Immature natural killer cell (primary cell): ENCODE measurements at places on chromosomes 3 and 15.

- no peak for DNase-seq
Observed at GRCh38 chr15:60790641-60791040, 311.7 kb upstream of the ICE2 start.

DNA sequence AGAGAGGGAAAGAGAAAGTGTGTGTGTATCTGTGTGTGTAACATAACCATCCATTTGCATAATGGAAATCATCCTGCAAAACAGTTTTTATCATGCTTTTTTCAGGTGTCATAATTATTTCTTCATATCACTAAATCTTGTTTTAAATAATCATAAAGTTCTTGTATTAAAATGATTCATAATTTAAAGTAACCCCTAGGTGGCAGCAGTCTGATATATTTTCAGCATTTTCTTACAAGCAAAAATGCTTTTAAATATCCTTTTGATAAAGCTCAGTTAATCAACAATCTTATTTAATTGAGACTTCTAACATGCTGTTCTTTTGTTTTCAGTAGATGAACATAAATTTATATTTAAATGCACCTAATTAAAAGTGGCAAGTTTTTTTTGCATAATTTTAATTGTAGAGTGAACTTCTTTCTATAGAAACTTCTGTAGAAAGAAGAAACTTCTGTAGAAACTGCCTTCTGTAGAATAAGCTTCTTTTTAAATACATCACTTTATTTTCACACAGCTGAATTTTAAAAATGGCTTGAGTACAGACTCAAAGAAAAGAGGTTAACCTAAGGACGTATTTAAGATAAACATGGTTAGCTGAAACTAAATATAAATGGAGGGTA lies 72.5 kb downstream of the OPA1 start:
- peak; percentile 21 for DNase-seq

DNA sequence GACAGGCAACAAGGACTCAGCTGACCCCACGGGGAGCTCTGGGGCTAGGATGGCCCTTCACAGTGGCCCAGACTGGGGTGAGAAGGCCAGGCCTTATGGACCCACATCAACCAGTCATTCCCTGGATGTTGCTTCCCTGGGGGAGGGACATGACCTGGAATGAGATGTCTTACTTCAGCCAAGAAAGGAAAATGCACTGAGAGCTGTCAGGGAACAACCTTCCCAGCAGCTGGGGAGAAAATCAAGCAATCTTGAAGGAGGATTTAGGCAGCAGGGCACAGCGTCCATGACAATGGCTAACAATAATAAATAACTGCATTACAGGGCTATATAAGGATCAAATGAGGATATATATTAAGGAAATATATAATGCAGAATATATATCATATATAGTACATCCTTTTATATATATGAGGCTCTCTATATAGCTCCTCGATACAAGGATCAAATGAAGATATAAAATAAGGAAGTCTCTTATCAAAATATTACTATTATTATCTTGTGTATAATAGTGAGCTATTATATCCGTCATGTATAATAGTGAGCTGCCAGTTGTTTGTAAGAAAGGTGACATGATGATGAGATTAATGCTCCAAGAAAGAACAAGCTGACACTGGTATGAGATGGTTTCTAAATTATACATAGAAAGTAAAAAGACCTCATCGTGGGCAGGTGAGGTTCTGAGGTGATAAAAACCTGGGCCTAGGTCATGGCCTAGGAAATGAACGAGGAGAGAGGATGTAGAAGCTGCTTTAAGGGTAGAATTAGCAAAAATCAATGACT lies 117.8 kb upstream of the LIPC start:
- no peak for DNase-seq

GRCh38 chr3:177640319-177640965 lies 443.2 kb upstream of the TBL1XR1 start:
- DNase-seq = no peak

DNA sequence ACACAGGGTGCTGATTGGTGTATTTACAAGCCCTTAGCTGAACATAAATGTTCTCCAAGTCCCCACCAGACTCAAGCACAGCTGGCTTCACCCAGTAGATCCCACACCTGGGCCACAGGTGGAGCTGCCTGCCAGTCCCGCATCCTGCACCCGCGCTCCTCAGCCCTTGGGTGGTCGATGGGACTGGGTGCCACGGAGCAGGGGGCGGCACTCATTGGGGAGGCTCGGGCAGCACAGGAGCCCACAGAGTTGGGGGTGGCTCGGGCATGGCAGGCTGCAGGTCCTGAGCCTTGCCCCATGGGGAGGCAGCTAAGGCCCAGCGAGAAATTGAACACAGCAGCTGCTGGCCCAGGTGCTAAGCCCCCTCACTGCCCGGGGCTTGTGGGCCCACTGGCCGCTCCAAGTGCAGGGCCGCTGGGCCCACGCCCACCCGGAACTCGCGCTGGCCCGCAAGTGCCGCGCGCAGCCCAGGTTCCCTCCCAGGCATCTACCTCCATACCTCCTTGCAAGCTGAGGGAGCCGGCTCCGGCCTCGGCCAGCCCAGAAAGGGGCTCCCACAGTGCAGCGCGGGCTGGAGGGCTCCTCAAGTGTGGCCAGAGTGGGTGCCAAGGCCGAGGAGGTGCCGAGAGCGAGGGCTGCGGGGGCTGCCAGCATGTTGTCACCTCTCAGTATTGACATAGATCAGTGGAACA lies 442.7 kb downstream of the OCA2 start:
- DNase-seq = no peak

DNA sequence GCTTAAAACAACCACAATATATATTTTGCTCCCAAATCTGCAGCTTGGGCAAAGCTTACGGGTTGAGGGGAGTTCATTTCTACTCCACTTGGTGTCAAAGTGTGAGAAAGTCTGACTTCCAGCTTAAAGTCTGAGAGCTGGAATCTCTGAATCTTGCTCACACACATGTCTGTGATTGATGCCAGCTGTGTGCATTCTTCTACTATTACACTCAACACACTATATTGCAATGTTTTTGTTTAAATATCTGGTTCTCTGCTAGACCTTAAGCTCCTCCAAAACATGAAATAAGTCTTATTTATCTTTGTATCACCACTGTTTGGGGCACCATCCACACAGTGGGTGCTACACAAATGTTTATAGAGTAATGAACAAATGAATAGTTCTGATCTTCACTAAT lies 36.7 kb upstream of the SECISBP2L start:
- no peak for DNase-seq

- DNase-seq = no peak
Observed at GRCh38 chr3:52523386-52524257, 10.0 kb downstream of the NT5DC2 start.

DNA sequence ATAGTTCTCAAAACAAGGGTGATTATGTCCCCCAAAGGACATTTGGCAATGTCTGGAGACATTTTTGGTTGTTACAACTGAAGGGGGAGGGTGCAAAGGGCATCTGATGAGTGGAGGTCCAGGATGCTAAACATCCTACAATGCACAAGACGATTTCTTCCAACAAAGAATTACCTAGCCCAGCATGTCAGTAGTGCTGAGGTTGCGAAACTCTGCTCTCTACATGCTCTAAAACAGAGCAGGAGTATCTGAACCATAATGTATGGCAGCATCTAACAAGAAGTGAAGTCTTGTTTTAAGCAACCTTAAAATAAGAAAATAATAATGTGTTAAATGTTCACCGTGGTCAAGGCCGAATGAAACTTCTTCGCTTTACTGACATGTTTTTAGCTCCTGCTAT lies 7.0 kb downstream of the GYG1 start:
- DNase-seq = no peak

DNA sequence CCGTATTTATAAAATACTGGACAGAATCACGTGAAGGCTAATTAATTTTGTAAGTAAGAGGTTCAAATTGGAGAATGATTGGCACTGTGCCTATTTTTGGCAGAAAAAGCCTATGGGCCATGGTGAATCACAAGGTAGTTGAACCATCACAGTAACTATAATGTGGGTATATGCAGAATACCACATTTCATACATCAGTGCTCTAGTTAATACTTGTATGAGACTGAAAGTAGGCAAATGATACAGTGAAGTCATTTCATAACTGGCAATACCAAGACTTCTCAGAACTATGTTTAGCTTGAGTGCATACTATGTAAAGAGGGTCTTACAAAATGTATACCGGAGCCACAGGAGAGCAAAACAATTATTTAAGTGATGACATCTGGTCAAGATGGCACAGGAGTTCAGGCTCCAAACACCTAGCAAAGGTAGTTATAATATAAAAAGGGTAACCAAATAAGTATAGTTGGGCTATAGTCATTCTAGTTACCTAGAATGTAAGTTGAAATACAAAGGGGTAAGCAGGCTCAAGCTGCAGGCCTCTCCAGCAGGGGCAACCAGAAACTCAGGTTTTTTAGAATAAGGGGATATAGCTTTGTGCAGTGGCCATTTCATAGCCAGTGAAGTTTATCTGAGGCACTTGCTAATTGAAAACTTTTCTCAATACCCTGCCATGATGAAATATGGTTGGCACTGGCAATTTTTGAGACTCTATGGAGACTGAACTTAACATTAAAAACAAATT lies 19.1 kb downstream of the GPR160 start:
- DNase-seq = no peak

- no peak for DNase-seq
Observed at GRCh38 chr3:121482660-121483059, 63.1 kb downstream of the POLQ start.

DNA sequence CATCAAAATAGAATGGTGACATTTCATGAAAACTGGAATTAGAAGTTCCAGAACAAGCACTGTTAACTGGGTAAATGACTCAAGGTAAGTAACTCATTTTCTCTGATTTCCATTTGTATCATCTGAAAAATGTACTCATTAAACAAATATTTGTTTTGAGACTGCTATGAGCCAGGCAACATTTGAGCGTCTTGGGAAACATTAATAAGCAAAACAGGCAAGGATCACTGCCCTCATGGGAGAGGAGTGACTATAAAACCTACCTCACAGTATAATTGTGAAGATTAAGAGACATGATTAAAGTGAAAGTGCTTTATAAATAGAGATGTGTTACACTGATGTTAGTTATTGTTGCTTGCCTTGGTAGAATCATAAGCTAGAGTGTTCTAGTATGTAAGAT lies 711.8 kb upstream of the UBE2E2 start:
- no peak for DNase-seq

DNA sequence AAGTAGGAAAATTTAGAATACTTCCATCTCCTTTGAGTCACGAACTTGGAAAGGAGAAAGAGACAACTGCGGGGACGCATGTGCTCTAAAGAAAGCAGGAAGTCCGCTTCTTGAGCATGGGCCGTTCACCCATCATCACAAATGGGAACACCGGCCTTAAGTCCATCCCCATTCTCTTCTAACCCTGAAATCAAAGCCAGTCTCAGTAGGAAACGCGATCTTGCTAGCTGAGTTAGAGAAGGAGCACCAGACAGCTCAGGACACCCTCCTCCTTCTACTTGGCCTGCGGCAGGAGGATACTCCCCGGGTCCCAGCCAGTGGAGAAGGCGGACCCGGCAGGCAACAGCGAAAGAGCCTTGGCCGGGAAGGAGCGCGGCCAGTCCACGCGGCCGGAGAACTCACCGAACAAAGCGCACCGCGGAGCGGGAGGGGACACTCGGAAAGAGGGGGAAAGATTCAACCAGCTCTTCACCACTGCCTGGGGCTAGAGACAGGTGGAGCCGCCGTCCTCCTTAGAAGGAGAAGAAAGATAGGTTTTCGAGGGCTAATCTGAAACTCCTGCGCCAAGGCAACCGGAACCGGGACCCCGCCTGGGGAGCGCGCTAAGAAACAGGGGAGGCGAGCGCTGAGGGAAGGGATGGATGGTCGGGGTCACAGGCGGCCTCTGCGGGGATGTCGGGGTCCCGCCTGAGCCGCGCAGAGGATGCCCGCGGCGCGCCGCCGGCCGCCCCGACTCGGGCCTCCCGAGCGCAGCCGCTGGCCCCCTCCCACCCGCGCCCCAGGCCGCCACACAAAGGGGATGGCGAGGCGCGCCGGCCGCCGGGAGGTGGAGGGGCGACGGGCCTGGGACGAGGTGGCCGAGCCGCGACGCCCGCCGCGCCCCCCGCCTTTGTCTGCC lies 818 bp downstream of the SLC4A7 start:
- peak; percentile 38 for DNase-seq

- DNase-seq = peak; percentile 13
Observed at GRCh38 chr15:71743861-71744382, 66.4 kb upstream of the NR2E3 start.

GRCh38 chr3:146888176-146888575 lies 283.0 kb upstream of the PLSCR5 start:
- no peak for DNase-seq

DNA sequence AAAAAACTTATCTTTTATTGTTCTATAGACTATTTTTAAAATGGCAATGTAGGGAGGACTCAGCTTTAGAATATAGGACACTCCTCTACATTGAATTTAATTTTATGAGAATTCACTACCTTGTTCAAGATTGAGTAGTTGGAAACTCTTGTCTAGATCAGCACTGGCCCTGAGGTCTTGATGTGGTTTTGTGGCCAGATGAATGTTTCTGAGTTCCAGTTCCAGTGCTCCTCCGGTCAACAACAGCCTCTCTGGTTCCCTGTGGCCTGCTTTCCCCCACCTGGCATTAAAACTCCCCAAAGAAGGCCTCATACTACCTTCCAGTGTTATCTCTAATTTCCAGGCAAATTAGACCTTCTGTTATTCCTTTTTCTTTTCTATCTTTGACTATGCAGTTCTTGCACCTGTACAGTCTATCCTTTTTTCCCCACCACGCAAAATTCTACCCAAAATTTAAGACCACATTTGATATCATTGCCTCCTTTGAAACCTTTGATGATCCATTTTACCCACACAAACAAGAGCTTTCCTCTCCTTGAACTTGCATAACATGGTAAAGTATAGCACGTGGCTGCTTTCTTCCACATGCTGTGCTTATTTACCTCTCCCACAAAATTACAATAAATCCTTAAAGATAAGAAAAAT lies 9.6 kb upstream of the ANP32A start:
- no peak for DNase-seq
